ENCODE measurements at places on chromosomes 5 and 9.

DNA sequence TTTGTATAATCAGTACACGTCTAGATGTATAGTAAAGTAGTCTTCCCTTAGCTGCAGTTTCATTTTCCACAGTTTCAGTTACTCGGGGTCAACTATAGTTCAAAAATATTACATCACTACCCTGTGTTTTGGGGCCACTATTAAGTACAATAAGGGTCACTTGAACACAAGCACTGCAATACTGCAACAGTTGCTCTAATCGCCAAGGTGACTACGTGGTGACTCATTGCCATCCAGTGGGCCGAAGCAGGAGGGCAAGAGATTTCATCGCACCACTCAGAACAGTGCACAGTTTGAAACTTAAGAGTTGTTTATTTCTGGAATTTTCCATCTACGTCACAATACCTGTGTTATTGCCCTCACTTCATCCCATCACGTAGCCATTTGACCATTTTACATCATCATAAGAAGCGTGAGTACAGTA is at the start of gene ARL14EPL:
TSS of gene ARL14EPL (plus strand) at position 379 of the 424 bp plus-strand sequence. CDS start 18,994 bp downstream, outside the sequence.
- peak; percentile 87 for DNase-seq

DNA sequence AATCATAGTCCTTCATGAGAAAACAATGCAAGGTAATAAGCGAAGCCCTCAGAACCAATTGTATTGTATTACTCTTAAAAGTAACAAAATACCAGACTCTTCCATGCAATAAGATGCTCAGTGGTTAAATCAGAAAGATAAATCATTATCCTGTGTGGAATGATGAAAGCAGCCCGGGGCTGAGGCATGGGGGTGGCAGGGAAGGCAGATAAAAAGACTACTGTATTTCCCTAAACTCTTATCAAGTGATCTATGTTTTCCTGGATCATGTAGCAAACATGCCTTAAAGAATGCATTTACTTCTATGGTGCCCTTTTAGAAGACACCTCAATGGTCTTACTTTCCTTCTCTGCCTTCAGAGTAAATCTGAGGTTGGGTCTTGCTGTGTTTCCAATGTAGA is 105.6 kb upstream of the DAPK1 start:
- DNase-seq, result no peak

GRCh38 chr9:84447305-84447704 is 106.7 kb upstream of the SLC28A3 start:
- DNase-seq, result no peak

DNA sequence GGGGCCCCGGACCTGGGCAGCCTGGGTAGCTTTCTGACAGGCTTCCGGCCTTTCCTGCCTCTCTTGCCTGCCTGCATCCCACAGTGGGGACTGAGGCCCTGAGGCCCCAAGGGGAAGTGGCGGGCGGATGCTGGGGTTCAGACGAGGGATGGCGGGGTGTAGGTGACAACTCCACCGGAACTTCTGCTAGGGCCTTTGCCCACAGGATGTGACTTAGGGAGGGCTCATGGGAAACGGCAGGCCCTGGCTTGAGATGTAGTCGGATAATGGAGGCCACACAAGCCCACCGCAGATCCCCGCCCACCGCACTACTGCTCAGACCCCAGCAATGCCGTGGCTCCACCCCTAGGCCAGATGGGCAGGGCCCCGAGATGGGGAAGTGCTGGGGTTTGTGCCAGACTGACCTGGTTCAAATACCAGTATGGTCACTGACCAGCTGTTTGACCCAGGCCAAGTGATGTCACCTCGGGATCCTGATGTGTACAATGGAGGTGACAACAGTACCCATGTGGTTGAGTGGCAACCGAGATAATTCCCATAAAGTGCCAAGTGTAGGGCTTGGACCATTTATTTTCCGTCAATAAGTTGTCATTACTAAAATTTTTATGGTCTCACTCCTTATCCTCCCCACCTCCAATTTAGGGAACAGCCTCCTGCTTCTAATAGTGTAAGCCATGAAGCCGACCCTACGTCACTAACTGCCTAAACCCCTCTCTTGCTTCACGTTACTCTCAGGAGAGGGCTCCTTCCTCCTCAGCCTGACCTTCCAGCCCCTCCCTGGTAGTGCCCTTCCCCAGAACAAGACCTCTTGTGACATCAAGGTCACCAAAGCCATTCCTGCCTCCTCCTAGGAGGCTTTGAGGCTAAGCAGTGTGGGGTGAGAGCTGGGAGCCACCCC is 2.5 kb upstream of the CDK9 start:
- DNase-seq, result no peak

DNA sequence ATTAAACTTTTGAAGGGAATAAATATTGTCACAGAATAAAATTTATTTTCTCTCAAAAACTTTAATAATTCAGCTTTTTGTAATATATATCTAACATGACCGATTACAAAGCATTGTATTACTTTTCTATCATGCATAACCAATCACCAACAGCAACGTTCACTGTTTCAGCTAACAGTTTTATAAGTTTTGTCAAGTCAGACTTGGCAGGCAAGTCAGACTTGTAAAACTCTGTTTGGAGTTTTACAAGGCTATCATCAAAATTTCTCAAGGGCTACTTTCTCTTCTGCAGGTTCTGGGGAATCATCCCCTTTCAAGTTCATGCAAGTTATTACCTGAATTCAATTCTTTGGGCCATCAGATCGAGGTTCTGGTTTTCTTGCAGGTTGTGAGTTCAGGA is 347.2 kb downstream of the CTNND2 start:
- DNase-seq, result no peak

DNA sequence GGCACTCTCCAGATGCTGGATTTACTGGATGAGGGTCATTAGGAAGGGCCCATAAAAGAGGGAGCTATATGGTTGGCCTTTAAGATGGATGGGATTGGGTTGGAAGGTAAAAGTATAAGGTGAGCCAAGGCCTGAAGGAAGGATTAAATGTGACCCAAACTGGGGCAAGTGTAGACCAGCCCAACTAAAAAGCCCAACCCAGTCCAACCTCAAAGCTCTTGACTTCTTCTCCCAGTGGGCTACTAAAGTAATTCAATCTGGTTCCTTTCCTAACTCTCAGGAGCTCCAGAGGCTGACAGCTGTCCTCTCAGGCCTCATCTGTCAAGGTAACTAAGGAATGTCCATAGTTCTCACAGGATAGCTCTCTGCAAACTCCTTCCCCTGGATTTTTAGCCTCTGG is 122.2 kb upstream of the EFNA5 start:
- DNase-seq, result no peak

Measured in DMS53 (cell line).